CD4-positive, alpha-beta T cell treated with Interleukin-21 for 1 hour (primary cell): ENCODE measurements at places on chromosomes 5 and 9.

DNA sequence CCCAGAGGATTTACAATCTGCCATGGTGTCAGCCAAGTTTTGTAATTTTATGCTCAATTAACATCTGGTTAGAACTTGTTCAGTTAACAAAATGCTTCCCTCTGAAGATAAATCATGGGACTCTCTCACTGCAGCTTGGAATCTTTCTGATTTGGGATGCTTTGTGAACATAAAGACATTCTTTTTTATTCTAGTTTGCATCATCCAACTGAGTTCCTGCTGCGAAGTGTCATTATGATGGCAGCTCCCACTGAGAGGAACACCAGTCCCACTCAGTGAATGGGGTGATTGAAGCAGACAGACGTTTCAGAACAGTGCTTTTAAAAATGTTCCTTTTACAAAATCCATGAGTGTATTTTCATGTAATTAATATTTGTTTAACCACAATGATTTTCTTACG lies 863.8 kb downstream of the TLE4 start:
- no peak for DNase-seq

GRCh38 chr5:37396352-37396751 lies 17.2 kb downstream of the WDR70 start:
- DNase-seq, result no peak

DNA sequence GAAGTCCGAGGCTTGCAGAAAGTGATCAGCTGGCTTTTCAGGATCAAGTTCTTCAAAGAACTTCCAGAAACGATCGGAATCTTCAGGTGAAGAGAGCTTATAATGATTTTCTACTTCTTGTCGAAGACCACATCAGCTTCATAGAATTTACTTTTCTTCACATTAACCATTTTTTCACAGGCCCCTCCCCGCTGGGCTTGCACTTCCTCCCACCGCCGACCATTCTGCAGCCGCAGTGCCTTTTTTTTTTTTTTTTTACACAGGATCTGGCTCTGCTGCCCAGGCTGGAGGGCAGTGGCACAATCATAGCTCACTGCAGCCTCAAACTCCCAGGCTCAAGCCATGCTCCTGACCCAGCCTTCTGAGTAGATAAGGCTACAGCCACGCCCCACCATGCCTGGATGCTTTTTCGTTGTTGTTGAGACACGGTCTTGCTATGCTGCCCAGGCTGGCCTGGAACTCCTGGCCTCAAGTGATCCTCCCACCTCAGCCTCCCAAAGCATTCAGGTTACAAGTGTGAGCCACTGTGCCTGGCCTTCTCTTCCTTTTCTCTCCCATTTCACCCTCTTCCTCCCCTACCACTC lies 15.3 kb upstream of the RNF130 start:
- no peak for DNase-seq

DNA sequence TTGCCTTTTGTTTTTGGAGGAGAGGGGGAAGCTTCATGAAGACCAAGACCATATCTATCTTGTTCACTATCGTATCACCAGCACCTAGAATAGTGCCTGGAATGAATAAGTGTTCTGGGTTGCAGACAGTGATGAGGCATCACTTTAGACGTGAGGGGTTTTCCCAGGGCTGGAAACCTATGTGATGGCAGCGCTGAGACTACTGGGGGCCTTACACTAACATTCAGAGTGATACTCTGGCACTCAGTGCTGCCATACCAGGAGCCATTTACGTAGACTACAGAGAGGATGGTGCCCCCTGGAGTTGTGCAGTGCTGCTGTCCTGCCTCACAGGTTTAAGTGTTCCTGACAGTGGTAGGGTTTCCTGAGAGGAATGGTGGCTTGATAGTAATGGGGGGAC lies 6.9 kb downstream of the CCL19 start:
- no peak for DNase-seq

DNA sequence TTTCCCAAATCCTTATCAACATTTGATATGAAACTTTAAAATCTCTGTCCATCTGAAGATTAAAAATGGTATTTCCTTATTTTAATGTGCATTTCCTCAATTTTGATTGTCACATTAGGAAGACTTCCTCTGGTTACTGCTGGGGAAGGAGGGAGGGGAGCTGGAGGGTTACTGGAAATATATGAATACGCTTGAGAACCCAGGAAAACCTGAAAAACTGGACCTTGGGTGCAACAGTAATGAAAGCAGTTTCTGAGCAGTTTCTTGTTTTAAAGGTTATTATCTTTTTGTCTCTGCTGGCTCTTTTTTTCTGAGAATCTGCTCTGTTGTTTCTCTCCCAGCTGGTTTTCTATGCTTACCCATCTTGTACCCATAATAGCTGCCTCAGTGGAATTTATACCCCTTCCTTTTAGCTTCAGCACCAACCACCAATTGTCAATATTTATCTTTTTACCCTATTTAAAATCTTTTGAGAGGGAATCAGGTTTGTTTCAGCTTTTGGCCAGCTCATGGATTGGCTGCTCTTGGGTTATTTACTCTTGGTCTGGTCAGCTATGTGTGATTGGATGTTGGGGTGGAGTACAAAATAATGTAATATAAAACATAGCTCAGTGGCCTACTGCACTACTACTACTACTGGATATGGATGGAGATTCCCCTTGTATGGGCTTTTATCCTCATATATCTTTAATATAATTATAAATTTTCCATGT lies 67.4 kb downstream of the UNC13B start:
- no peak for DNase-seq

GRCh38 chr5:158801268-158801667 lies 298.4 kb downstream of the EBF1 start:
- no peak for DNase-seq

GRCh38 chr9:69151506-69151905 lies 22.6 kb upstream of the TJP2 start:
- DNase-seq, result no peak

DNA sequence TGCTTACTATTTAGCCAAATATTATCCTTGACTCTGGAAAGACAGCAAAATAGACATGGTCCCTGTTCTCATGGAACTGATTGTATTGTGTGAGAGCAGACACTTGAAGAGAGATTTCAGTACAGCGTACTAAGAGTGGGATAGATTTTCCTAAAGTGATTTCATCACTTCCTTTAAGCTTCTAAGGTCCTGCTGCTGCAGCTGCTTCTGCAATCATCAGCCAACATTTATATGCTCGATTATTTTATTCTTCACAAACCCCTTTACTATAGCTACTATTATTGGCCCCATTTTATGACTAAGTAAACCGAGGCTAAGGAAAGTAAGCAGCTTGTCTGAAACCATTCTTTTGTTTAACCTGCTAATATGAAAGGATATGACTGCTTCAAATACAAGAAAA lies 137.7 kb downstream of the SPATA31D1 start:
- no peak for DNase-seq

DNA sequence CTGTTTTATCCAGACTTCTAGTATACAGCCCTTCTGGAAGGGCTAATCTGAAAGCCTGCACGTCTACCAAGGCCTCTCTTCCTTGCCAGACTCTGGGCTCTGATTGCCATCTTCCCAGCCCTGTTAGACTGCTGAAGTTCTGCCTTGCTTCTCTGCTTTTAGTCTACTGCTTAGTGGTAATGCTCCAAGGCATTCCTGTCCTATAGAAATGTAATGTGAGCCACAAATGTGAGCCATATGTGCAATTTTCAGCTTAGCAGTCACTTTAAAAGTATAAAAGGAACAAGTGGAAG lies 32.1 kb downstream of the WNK2 start:
- DNase-seq, result no peak

- DNase-seq, result no peak
Observed at GRCh38 chr5:142322403-142322746, 2.4 kb downstream of the SPRY4 start.

DNA sequence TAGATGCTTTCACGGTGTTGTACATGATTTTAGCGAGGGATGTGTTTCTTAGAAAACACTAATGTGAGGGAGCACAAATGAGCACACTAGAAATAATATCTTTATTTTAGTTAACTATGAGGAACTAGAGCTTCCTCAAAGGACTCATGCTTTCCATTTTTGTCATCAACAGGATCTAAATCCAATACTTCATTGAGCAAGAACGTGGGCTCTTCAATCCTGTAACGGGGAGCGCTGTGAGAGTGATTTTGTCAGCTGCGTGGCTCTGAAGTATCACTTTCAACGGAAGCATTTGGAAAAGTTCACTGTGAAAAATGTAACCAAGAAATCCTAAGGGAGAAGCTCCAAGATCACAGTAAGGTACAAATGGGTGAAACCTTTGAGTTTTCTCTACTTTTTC lies 93.2 kb downstream of the LIX1 start:
- no peak for DNase-seq

GRCh38 chr9:132546148-132547051 lies 36.0 kb upstream of the BARHL1 start:
- no peak for DNase-seq

- DNase-seq, result no peak
Observed at GRCh38 chr5:44911501-44911900, 102.8 kb downstream of the MRPS30 start.

DNA sequence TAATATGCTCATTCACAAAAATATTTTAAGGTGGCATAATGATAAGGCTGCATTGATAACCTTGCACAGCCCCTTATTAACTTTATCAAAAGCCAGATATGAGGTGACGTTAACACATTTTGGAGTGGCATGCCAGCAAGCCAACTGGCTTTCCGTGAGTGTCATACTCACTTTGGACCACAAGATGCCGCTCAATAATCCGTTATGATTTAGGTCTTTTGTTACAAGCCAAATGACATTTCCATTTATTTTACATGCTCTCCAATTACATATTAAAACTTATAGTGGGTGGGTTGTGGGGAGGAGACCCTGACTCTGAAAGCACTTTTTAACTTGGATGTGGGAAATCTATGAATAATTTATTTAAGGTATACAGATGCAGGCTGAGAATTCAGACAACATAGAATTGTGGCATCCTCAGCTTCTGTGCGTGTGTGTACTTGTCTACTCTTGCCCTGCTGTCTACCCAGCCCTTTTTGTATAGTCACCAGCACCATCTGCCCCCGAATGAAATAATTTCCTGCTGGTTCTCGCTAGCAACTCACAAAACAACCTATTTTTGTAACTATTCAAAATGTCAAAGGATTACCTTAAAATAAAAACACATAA lies 305.1 kb downstream of the PSAT1 start:
- DNase-seq, result peak; percentile 4

DNA sequence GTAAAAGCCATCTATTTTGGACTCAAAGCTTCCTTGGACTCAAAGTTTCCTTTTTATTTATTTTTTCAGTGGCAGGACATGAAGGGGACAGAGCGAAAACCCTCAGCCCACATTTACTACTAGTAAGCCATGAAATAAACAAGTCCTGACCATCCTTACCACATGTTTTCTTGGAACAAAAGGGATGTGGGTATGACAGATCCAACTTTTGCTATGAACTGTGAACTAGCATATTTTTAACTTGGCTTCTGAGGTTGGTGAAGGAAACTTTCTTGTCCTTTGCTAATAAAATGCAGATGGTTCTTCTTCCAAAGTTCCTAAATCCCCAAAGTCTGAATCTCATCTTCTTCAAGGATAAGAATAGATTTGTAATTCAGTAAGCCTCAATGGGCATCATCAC lies 122.7 kb upstream of the TNC start:
- DNase-seq, result no peak

DNA sequence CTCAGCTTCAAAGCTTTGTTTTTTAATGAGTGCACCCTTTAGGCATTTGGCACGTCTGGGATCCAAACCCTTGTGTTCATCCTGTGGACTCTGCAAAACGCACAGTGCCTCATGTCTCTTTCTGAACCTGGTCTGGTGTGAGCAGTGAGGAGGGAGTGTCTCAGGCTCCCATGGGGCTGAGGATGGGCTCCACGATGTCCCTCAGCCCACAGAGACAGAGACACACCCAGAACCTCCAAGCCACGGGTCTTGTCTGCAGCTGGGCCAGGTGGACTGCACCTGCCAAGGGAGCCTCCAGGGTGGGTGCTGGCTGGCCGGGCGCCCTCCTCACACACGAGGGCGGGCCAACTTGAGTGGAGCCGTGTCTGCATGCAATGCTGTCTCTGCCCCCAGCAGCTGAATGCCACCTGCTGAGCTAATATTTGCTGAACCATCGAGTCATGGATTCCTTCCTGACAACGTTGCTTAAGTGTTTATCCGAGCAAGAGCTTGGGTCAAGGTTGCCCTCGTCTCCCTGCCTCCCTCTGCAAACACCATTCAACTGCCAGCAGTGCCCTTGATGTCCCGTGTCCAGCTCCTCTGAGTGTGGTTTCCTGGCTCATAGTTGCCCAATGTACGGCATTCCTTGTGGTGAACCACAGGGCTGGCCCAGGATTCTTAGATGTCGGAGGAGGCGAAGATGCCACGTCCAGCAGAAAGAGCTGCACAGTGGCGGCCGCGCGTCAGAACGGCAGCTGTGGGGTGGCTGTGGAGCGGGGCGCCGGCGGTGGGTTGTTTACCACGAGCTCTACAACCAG lies 31.4 kb upstream of the LPCAT1 start:
- DNase-seq, result no peak

DNA sequence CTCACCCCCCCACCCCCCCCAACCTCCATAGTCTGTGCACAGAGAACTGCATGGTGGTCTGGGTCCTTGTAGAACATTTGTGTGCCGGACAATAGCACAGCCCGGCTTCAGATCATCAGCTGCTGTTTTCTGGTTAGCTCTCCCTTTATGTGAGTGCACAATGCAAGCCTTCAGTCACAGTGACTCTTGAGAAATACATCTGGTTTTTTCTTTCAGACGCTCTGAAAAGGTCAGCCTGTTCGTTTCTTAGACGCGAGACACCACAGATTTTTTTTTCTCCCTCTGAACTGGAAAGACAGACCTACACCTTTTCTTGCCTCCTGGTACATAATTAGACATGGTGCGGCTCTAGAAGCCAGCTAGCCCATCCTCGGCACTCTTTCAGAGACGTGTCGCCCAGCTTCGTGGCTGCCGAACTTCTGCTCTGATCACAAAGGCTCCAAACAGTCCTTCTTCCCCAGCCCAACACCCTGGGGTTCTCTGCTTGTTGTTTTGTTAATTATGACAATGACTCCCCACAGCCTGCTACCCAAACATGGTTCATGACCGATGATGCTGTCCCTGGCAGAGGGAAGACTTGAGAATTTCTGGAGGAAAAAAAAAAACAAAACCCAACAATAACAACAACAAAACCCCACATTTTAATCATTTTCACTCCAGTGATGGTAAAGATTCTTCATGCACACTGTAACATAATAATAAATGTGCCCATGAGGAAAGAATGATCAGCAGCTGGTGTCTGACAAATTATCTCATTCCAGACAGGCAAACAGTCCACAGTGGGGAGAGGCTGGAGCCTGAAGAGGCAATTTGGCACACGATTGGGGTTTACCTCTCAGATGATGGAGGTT lies 241.4 kb upstream of the ZNF462 start:
- DNase-seq, result no peak

GRCh38 chr5:148933903-148934432 lies 107.6 kb downstream of the ADRB2 start:
- no peak for DNase-seq

GRCh38 chr9:70618784-70619183 lies 204.3 kb upstream of the KLF9 start:
- no peak for DNase-seq

DNA sequence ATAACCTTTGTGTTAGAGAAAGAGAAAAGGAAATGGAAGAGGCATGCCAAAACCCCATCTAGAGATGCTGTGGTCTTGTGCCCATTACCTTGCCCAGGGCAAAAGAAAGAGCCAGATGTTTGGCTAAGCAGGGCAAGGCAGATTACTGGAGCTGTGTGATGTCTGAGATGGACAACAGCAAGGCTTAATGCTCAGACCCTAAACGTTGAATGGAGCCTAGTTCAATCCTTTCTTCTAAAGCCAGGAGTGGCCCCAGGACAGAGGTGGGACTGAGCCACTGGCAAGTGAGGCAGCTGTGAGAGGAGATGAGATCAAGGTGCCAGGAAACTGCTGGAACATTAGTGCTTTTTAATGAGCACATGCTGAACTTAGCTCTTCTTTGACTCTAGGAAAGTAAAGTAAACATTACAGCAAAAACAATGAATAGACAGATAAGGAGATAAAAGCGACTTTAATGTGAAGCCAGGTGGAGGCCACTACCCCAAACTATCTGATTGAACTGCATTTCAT lies 143.0 kb upstream of the EGFLAM start:
- no peak for DNase-seq
